Kidney (tissue), 22 donors: ENCODE measurements at places on chromosomes 16 and 17.

- peak; percentile 84 for DNase-seq
Measured at GRCh38 chr17:59311051-59311468, 20.4 kb upstream of the YPEL2 start.

DNA sequence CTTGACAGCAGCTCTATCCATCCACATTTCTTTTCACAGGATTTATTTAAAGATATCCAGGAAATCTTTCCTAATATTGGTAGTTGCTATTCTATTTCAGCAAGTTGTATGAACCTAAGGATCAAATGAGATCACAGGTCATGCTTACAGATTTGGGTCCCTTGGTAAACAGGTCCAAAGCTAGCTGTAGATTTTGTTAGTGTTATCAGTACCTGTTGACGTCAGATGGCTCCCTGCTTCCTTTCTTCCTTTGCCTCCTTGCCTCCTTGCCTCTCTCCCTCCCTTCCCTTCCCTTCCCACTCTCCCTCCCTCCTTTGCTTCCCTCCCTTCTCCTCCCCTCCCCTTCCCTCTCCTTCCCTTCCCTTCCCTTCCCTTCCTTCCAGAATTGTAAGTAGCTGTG, 76.6 kb downstream of the EFCAB13 start:
- DNase-seq: no peak

DNA sequence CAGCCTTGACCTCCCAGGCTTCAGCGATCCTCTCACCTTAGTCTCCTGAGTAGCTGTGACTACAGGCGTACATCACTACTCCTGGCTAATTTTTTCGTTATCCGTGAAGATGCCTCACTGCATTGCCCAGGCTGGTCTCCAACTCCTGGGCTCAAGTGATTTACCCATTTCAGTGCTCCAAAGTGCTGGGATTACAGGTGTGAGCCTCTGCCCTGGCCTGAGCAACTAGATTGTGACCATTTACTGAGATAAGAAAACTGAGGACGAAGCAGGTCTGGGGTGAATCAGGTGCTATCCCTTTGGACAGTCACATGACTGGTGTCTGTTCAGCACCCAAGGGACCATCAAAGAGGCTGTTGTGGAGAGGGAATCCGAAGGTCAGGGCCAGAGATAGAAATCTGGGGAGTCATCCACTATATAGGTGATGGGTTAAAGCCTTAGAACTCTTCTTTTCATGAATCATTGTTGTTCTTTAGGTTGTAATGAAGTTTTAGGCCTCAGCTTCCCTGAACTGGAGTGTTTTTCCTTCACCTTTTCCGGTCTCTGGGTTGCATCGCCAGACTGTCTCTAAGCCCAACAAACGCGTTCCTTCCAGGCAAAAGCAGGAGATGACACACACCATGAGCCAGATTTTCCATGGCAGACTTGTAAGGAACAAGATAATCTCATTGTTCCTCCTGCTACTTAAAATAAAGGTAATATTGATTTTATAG, 62.5 kb downstream of the FTO start:
- no peak for DNase-seq

DNA sequence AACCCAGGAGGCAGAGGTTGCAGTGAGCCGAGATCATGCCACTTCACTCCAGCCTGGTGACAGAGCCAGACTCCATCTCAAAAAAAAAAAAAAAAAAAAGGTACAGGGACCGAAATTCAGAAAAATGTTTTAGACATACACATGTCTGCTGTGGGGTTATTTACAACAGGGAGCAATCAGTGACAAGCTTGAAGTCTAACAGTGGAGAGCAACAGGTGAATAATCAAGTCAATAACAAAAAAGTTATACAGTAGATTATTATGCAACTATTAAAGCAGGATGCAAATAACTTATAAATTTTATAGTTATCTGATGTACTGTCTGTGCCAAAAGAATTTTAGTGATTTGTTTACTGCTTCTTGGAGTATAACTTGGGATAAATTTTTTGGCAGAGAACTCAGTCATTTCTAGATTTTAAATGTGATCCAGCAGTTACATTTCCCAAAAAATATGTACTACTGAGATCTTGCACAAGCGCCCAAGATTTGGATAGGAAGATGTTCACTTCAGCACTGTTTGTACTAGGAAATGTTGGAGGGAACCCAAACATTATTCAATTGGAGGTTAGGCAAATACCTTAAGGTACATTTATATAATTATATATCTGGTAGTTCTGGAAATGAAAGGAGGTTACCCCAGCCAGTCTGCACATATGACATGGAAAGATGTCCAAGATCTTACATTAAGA, 34.1 kb downstream of the EEF2K start:
- DNase-seq: no peak
